Pons (tissue), 1 donor: ENCODE measurements at places on chromosomes 2 and 18.

DNA sequence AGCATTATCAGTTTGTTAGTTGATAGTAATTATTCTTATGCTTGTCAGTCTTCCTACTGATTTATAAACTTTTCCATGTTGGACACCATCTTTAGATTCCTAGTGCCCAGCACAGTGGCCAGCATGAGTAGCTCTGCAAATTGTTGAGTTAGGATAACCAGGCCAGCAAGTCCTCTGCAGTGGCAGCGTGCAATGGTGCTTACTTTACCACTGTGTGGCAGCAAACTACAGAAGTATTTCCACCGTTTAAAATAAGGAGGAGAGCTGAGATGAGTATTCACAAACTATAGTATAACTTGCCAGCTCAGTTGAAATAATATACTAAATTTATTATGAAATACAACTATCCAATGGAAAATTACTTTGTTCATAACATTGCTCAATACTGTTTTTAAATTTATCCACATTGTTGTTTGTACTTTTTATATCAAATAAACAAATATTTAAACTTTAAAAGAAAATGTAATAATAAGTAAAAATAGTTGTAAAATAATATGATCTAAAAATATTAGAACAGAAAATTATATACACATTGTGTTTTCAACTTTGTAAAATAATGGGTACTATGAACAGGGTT, 9.3 kb upstream of the THADA start:
- DNase-seq: peak; percentile 42

GRCh38 chr2:150589681-150590080, 102.2 kb upstream of the RND3 start:
- no peak for DNase-seq

DNA sequence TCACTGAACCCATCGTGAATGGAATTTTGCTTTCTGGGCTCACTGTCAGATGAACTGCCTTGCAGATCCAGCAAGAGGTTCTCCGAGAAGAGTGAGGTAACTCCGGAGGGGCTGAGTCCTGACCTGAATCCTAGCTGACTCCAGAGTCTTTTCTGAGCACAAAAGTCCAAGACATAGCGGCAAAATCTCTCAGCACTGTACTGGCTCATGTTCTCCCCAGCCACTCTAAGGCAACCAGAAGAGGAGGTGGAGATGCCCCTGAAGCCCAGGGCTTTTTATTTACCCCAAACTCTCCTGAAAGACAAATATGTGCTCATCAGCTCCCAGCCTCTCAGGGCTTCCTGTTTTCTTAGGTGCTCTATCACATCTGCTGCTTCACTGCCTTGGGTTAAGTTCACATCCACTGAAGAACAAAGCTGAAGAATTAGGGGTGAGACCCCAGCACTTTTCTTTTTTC, 221.8 kb downstream of the MREG start:
- DNase-seq: no peak

DNA sequence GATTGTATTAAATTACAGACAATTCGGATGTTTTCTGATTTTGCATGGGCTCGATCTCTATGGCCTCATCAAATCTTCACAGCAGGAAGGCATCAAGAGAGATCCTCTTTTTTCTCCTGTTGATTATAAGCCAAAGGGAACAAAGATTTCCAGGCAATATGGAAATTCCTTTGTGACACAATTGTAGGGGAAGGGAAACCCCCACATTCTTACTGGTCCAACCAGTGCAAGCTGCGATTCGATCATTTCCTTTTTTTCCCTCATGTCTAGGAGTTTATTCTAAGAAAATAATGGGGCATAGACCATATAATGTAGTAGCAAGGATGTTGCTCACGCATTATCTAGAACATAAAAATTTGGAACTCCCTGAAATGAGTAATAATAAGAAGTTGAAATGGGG, 87.7 kb downstream of the LYPD6 start:
- no peak for DNase-seq

GRCh38 chr2:180905002-180905401, 75.4 kb upstream of the UBE2E3 start:
- no peak for DNase-seq

- no peak for DNase-seq
These were observed 7.5 kb downstream of the RALBP1 start for GRCh38 chr18:9482790-9483189.
